ENCODE measurements at places on chromosomes 2 and 18. TPM values are rescaled to one million over a fixed set of nuclear protein-coding genes. Genes with fewer than 3 reads are reported as not detected.

The AMER3 gene
- not detected for total RNA-seq

The PSMA8 gene
- total RNA-seq, result not detected

DNA sequence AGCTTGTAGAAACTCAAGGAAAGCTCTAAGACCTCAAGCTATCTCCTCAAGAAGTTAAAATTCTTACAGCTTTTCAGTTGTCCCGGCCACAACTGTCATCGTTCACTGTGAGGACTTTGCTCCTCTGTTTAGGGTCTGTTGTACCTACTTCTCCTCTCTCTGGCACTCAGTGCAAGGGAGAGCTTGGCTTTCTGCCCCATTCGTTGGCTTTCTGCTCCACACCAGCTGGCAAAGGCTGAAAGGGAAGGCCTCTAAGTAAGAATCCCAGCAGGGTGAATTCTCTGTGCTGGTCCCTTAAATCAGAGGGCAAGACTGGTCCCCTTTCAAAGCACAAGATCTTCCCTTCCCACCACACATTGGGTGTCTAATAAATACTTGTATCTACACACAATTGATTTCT lies 17.3 kb downstream of the ZBTB7C start:
- no peak for DNase-seq

- no peak for DNase-seq
Measured at GRCh38 chr18:51857989-51858388, 482.0 kb upstream of the DCC start.

DNA sequence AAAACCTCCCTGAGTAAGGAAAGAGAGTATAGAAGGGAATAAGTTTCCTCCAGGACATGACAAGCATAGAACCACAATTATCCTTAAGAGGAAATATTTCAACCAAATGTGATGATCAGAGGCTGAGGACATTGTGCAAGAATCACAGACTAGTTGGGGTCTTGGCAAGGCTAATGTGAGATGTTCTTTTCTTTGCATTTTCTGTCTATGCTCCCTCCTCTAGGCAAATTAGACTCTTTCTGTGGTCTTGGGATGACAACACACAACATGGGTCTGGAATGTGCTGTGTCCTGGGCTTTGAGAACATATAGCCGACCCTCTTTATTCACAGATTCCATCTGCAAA lies 32.0 kb upstream of the IL1RL1 start:
- DNase-seq, result no peak

The GREB1 gene
- 2.4 TPM for total RNA-seq

DNA sequence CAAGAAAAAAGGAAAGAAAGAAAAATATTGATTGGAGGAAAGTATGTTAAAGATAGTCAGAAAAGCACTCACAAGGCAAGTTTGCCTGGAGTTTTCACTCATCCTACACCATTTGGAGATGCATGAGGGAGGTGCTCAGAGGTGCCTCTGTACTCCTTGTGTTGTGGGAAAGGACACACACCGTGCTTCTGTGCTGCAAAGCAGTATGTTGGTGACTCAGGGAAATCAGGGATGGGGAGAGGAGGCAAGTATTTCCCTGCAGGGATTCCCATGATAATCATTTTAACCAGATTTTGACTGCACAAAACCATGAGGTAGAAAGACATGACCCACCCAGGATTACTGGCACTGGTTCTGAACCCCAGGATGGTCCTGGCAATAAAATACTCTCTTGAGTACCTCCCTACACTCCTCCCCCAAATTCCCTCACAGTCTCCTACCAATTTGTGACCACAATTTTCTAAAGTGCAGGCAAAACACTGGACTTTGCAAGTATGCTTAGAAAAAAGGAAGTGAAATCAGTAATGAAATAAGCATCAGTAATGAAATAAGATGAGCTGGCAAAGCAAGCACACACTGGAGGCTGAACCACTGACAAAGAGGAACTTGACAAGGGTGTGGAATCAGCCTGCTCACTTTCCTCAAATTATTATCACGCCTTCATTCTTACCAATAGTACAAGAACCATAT lies 155.5 kb upstream of the ACVR2A start:
- DNase-seq, result no peak

The C2orf78 gene
- total RNA-seq, result not detected

DNA sequence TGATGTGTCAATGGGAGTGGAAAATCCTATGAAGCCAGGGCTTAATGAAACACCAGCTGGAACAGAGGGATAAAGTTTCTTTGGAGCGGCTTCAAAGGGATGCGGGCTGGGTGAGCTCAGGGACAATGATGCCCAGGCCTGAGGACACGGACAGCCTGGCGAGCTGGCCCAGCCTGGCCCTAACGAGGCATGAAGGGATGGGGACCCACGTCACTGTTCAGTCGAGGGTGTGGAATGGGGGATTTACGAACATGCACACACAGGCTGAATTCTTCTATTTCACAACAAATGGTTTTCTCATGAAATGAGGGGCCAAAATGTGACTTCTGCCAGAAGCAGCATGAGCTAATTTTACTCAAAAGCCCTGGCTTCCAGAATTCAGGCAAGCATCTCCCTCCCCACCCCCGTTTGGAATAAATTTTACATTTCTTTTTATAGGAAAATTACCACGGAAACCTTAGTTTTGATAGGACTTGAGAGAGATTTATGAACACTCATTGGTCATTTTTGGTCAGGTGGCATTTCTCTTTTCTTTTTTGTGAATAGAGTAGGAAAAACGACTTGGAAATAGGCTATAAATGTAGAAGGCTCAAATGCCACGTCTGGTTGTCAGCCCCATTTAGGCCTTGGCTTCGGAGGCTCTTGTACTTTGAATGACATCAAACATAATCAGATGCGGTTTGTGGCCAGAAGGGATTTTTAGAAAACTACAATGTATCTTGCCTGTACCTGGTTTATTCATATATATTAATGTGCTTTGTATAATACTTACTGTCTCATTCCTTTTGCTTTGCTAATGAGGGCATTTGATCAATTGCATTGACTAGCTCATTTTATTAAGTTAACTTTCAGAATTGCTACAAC lies 893.8 kb upstream of the CELF4 start:
- no peak for DNase-seq

DNA sequence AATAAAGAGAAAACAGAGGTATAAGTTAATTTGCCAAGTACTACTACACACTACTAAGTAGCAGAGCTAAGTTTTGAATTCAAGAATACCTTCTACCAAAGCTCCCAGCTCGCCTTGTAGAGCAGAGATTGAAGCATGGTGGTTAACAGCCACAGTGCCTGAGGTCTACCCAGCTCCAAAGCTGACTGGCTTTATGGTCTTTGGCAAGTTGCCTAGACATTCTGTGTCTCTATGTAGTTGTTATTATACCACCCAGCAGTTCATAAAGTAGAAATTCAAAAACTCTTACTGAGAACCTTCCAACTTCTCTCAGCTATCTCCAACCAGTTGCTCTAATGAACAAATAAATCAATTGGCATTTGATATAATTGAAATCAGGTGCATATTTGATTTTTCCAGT lies 87.8 kb downstream of the PDE11A start:
- no peak for DNase-seq

The PHOSPHO2 gene
- 5.5 TPM for total RNA-seq

- peak; percentile 63 for DNase-seq
Measured at GRCh38 chr2:238136820-238137537, 1.5 kb upstream of the KLHL30 start.

GRCh38 chr18:50633992-50634391 lies 74.1 kb downstream of the MAPK4 start:
- DNase-seq, result no peak

- no peak for DNase-seq
Measured at GRCh38 chr18:73168236-73168635, 300.4 kb upstream of the NETO1 start.

GRCh38 chr2:228083131-228083530 lies 98.4 kb downstream of the SPHKAP start:
- no peak for DNase-seq

DNA sequence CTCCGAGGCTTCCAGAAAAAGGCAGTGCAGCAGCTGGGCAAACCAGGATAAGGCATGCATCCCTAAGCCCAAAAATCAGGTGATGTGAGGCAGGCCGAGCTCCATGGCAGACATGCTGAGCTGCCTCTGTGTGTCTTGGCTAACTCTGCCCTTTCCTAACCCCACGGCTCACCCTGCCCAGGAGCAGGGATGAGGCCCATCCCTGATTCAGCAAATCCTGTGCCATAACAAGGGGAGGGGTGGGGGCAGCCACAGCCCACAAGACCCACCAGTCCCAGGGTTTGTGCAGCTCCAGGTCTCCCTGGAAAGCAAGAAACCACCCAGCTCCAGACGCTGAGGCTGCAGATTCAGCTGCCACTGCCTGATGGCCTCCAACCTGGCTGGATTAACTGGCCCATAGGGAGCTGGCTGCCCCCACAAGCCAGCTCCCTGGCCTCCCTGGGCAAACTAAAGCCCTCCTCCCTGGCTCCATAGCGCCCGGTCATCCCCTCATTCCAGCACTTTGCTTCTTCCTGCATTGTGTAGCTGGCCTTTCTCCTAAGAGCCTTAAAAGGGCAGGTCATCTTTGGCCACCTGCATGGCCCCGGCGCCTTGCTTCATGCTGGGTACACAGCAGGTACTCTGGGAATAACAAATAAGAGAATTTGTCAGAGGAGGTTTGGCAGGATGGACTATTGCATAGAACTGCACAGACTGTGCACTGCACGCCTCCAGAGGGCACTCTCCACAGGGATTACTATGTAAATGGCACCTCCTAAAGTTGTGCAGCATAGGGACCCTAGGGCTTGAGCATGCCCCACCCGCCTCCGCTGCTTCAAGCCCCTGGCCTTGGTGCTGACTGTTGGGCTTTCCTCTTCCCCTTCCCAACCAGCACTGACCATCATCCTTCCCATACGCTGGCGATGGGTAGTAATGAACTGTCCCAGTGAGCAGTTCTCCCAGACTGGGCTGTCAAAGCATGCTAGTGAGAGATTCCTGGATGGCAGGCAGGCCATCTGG lies 10.7 kb downstream of the STEAP3 start:
- DNase-seq, result peak; percentile 12

The ASXL3 gene
- 0.20 TPM for total RNA-seq

DNA sequence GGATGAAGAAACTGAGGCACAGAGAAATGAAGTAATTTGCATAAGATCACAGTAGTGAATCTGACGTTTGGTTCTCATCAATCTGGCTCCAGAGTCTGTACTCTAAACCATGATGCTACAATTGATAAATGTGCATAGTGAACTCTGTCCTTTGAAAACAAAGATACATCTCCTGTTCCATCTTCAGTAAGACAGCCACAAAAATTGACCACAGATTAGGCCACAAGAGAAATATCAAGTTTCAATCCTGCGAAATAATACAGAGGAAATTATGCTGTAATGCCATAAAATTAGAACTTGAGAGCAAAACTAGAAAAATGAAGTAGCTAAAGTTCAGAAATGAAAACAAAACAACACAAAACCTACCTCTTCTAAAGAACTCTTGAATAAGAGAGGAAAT lies 28.4 kb downstream of the FAM98A start:
- DNase-seq, result no peak
